ENCODE measurements at places on chromosomes 2 and 18.

DNA sequence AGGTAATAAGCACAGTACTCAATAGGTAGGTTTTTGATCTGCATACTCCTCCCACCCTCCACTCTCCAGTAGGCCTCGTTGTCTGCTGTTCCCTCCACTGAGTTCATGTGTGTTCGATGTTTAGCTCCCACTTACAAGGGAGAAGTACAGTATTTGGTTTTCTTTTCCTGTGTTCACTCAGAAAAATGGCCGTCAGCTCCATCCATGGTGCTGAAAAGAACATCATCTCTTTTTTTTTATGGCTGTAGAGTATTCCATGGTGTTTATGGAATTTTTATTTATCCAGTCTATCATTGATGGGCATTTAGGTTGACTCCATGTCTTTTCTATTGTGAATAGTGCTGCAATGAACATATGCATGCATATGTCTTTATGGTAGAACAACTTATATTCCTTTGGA lies 849.7 kb upstream of the NRXN1 start:
- no peak for DNase-seq

- no peak for DNase-seq
These were observed 33.1 kb downstream of the KIF1A start for GRCh38 chr2:240786871-240787311.

- no peak for DNase-seq
These were observed 44.6 kb downstream of the COBLL1 start for GRCh38 chr2:164796999-164797398.

- DNase-seq: no peak
These were observed 898.1 kb downstream of the EPHA4 start for GRCh38 chr2:220674033-220674432.
